Fibroblast of the aortic adventitia (primary cell): ENCODE measurements at places on chromosomes 7 and 10.

DNA sequence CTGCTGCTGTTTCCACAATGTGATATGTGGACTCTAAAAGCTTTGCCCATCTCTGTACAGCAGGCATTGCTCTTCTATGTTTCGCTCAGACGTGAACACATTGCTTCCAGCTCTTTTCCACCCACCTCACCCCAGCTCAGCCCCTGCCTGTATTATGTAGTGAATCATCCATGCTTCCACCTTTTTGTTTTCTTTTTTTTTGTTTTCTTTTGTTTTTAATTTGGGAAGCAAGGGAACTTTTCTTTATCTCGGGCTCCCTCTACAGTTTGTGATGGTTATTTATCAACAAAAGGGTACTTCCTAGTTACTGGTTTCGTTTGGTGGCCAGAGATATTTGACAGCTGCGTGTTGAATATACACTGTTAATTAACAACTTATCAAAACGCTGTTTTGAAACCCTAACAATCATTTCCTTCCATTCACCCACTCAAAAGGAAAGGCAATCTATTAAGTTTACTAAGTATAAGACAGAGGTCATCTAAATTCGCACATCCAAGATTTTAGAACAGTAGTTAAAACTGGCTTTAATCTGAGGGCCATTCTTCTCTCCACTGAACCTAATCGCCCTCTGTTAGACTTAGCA, 127.9 kb upstream of the STK17A start:
- DNase-seq = peak; percentile 62

DNA sequence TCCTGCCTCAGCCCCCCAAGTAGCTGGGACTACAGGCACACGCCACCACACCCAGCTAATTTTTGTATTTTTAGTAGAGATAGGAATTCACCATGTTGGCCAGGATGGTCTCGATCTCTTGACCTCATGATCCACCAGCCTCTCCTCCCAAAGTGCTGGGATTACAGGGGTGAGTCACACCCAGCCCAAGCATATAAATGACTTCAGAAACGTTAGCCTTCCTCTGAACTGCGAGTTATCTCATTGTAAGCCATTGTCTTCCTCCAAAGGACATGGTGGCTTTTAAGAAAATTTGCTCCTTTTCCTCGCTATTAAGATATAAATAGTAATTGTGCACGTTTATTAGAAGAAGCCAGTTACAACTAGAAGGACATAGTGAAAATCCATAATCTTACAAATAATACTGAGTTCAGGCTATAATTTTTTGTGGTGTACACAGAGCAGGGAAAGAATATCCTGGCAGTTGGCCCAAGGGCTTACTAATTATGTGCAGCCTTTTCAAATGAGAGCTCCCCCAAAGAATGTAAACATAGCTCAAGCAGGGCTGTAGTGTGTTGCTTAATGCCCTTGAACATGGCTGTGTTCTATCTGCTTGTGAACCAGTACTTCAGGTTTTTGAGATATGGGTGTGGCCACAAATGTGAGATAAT, 495.8 kb downstream of the PARD3 start:
- peak; percentile 94 for DNase-seq

DNA sequence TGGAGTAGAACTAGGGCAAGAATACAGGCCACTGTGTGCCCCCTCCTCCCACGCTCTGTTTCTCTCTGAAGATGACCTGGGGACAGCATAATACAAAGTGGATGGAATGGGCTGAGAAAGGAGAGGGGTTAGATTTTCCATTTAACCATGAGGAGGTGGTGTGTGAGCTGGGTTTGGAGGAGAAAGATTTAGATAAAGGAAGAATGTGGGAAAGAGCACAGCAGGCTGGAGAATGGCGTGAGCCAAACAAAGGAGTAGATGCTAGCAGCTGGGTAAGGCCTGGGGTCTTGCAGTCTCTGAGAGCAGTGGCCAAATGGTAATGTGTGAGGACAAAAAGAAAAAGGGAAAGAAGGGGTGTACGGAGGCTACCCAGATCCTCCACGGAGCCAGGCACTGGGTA, 8.6 kb downstream of the PNLIPRP2 start:
- no peak for DNase-seq

- no peak for DNase-seq
Observed at GRCh38 chr10:68599771-68600040, 39.6 kb downstream of the TET1 start.

DNA sequence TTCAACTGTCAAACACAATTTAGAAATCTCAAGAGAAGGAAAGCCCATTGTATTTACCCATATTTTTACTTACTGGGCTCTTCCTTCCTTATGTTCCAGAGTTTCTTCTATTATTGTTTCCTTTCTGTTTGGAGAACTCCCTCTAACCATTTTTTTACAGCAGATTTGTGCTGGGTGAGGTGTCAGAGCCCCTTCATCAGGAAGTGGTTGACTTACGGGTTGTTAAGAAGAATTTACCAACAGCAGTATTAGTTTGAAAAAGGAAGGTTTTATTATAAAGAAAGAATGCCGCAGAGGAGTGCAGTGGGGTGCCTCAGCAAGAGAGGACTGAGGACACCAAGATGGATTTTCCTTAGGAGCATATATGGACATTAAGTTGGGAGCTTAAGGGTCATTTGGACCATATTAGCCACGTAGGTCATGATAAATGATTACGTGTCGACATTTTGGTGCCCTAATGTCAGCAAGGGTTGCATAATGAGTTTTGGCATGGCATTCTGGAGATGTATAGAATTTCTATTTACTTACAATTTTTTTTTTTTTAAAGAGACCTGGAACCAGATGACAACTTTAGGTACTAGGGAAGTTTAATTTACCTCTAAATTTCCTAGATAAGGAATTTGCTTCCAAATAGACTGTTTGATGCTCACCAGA, 6.3 kb upstream of the TBATA start:
- no peak for DNase-seq

- DNase-seq = peak; percentile 88
Observed at GRCh38 chr10:103481974-103482531, 3.0 kb upstream of the CALHM3 start.

DNA sequence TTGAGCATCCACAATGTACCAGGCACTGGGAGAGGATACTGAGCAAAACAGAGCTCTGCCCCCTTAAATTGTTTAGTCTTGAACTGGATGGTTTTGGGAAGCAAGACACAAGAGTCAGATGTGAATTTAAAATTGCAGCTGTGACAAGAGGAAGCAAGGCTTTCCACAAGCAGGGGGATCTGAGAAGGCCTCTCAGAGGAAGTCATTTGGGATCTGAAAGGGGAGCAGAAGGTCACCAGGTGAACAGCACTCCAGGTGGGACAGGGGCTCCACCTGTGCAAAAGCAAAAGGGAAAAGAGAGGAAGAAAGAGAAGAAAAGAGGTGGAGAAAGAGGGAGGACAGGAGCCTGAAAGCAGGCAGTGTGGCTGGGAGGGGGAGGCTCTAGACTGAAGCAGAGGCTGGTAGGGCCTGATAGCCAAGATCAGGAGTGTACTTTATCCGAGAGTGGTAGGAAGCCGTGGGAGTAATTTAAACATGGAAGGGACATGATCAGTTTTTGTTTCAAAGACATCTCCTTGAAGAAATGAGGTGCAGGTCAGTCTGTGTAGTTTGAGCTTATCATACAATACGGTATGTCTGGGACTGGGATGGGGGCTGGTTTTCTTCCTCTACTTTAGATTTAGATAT, 76.1 kb upstream of the DUSP5 start:
- DNase-seq = no peak

- DNase-seq = no peak
Observed at GRCh38 chr10:78529262-78529661, 495.6 kb downstream of the RPS24 start.
